OCI-M1 (cell line): ENCODE measurements at places on chromosomes 6 and 20.

GRCh38 chr6:79307321-79308036 lies 73.0 kb upstream of the HMGN3 start:
- no peak for DNase-seq

GRCh38 chr6:159615918-159616317 lies 77.1 kb downstream of the SOD2 start:
- no peak for DNase-seq

GRCh38 chr6:33936886-33937285 lies 133.1 kb upstream of the MLN start:
- DNase-seq: no peak

DNA sequence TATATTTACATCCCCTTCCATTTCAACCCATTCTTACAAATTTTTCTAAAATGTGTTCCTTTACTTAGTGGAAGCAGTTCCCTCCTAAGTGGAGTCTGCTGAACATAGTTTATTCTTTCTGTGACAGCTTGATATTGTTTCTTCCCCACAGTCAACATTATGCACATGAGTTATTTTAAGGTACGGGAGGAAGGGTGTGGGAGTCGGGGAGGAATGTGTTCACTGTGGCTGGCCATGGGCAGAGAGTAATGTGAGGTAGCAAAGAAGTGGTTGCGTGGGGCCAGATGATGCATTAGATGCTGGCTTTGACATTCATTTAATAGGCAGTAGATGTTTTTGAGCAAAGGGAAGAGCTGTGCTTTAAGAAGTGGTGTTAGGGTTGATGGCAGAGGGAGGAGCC lies 98.5 kb downstream of the ARMC2 start:
- DNase-seq: no peak

DNA sequence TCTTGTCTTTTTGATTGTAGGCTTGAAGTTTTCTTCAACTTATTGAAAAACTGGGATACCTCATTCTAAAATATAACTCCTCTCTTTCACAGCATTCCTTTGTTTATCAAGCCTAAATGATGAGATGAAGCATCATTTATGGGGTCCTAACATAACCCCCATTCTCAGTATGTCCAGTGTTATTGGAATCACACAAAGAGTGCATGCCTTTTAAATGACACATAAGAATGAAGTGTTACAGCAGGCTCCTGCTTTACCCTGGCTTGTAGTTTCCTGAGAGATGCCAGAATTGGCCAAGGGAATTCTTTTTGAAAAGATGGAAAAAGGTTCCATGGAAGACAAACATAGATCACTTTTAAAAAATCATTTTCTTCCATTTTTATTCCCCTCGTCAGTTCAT lies 502.4 kb downstream of the BCKDHB start:
- no peak for DNase-seq

- no peak for DNase-seq
These were observed 467.1 kb upstream of the RNF217 start for GRCh38 chr6:124494956-124495664.

- no peak for DNase-seq
These were observed 336.0 kb downstream of the QKI start for GRCh38 chr6:163750431-163751031.

DNA sequence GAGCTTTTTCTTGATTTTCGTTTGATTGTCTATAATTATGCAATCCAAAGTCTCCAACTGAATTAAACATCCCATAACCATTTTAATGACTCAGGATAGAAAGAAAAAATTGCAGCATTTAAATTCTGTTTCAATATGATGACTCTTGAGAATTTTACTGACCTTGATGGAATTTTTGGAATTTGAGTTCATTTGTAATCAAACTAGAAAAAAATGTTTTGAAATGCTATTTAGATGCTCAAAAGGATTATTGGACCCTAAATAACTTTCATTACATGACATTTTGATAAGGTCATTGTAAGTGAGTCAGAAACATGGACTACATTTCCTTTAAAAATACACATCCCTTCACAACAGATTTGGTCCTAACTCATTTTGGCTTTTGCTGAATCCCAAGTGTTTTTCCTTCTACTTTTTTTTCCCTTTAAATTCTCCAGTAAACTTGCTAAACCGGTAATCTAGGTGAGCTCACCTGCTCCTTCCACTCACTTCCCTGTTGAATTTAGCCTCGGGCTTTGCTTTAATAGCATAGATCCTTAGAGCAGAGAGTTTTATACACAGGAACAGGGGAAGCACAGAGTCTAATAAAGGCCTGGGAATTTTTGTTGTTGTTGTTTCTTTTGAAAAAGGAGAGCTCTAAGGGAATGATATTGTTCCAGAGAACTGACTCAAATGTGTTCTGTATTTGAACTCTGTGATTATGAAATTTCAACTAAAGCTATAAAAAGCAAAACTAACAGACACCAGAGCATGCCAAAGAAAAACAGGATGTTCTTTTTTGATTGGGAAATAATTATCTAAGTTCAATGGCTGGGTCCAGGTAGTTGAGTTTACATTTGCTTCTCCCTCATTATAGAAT lies 1088.2 kb upstream of the CITED2 start:
- DNase-seq: peak; percentile 36

DNA sequence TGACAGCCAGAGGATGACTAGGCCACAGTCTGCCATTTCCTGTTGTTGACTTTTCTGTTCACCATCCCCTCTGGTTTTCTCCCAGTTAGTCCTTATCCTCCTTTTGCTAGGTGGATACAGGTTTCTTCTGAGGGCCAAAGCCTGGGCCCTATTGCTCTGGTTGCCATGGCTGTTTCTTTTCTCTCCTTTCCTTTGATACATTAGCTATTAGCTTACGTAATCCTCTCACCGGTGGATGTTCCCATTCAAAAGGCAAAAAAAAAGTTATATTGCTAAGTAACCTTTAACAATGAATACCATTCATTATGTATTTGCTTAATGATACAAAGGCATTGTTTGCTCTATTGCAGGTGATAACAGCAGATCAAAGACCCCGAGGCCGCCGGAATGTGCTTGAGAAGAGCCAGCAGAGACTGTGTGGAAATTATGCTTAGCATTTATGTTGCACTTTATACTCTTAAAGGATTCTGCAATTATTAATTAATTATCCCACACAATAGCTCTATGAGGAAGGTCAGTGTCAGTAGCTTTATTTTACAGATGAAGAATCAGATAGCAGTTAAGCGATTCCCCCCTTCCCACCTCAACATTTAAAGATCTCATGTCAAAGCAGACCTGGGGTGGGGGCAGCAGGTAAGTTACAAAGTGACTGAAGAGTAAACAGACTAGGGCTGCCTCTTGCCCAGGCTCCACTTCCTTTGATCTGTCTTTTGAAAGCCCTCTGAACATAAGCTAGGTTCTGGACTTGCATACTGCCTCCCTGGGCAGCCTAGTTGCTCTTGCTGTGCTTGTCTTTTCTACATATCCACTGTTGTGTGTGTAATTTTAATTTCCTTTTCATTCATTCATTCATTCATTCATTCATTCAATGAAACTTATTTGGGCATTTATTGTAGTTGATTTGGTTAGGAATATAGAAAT lies 14.5 kb upstream of the TFB1M start:
- no peak for DNase-seq

GRCh38 chr20:57122536-57123489 lies 143.6 kb downstream of the BMP7 start:
- DNase-seq: no peak

DNA sequence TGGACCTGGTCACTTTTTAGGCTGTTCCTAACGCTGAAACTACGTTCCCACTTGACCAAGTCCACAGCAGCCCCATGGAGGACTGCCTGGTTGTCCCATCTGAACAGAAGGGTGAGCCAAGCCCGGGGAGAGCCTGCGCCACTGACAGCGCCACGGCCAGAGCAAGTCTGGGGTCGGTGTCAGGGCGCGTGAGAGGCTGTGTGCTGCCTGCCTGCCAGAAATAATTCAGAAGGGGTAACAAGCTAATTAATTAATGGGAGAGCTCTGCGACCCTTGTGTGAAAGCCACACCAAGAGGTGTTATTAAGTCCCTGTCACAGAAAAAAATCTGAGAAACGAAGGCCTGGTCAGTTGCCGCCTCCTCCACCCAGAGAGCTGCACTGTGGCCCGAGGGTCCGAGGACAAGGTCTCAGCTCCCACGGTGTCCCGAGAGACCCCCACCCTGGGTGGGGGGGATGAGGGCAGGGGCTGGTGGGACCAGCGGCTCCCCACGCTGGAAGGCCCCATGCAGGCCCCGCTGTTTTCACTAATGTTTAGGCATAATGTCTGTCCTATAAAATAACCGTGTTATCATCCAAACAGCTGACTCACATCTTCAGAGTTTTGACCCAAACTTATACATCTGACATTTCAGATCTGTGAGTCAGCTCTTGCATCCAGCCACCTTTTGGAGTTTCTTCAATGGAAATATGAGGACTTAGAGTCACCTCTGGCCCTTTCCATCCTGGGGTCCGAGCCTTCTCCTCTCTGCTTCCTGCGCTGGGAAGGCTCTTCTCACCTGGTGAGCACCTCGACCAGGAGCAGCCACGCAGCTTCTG lies 58.5 kb downstream of the DLL1 start:
- DNase-seq: no peak

- peak; percentile 63 for DNase-seq
These were observed 665 bp downstream of the RRAGD start for GRCh38 chr6:89411145-89412070.

GRCh38 chr6:113271437-113271836 lies 585.7 kb upstream of the MARCKS start:
- DNase-seq: no peak
